ENCODE measurements at places on chromosomes 1 and 21. TPM values are rescaled to one million over a fixed set of nuclear protein-coding genes. Genes with fewer than 3 reads are reported as not detected.

- no peak for DNase-seq
Measured at GRCh38 chr1:206002160-206002559, 1.0 kb downstream of the RAB7B start.

- DNase-seq, result no peak
Measured at GRCh38 chr1:39178541-39179431, 25.7 kb upstream of the MACF1 start.

GRCh38 chr1:34444516-34444915 lies 267.8 kb downstream of the C1orf94 start:
- no peak for DNase-seq

DNA sequence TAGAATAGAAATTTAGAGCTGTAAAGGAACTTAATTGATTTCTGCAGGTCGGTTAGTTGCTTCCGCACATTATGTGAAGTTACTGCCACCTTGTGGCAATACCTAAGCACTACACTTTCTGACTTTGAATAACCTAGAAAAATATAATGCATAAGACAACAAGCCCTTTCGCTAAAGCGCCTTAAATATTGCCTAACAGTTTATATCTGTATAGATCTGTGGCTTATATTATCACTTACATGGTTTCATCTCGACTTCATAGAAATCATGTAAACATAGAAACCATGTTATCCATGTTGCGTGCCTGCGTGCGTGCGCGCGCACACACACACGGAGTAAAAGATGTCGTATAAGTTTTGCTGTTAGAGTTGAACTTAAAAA lies 10.9 kb upstream of the IFI16 start:
- peak; percentile 80 for DNase-seq

DNA sequence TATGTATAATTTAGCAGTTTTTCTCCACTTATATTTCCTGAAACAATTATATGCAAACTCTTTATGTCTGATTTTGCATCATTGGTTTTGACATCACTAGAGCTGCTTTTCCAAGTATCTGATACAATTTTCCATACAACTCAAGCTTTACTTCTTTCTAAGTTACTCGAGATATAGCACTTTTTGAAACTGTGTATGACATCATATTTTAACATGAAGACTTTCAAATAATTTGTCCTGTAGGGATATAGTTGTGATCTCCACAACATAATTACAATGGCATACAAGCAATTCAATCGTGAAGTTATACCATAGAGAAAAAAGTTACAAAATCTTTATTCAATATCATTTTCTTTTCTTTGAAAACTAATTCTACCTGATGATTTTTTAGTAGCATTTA lies 173.0 kb downstream of the LEPR start:
- no peak for DNase-seq

GRCh38 chr1:228416217-228416933 lies at the start of gene TRIM17:
Gene TRIM17, minus strand, starts transcription at chr1:228416861. Its CDS starts 1,789 bp downstream, at chr1:228415072.
- peak; percentile 50 for DNase-seq

DNA sequence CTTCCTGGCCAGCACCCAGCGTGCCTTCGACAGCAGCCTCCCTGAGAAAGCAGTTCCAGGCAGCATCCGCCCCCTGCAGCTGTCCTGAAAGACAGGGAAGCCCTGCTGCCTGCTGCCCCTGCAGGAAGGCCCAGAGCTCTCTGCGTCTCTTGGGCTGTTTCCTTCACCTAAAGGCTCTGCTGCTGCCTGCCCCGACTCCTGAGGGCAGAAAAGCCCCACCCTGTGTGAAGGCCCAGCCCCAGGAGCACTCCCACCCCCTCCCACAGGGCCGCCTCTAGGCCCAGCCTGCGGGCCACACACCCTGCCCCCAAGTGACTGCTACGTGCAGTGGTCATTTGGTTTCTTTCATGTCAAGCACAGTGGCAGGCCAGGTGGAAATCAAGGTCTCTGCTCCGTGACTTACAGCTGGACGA lies 12.4 kb downstream of the RIPK4 start:
- DNase-seq, result no peak

DNA sequence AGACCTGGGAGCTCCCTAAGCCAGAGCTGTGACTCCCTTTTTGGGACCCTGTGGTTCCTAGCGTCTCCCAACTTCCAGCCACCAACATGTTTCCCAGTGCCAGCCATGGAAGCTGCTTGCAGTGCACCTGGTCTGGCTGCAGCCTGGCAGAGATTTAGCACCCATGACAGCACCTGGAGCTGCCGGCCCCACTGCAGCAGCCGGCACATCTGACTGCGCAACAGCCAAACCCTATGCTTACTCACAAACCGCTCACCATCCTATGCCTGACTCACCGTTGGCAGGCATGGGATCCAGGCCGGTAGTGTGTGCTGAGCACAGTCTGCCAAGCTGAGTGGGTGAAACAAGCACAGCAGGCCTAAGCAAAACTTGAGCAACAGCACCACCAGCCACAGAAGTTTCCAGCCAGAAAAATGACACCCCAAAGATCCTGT lies 435.9 kb upstream of the PRMT6 start:
- no peak for DNase-seq

GRCh38 chr1:41245659-41246058 lies 3.6 kb upstream of the SCMH1 start:
- no peak for DNase-seq

DNA sequence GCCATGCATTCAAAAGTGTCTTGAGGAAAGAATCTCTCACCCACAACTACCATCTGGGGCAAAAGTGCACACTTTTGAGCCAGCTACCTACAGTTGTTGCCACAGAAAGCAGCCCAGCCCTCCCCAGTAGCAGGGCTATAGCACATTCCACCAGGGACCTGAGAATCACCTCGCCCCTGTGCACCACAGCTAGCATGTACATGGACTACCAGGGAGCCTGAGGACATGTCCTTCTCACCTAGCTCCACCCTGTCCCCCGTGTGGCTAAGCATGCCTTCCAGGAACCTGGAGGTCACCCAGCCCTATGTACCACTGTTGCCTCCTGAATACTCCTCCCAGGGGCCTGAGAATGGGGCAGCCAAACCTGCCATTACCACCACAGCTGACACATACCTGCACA lies 16.9 kb downstream of the SPRR2G start:
- no peak for DNase-seq

- DNase-seq, result no peak
Measured at GRCh38 chr1:68401506-68401905, 48.2 kb downstream of the RPE65 start.

- peak; percentile 81 for DNase-seq
Measured at GRCh38 chr1:109687641-109688499, at the start of gene GSTM1. Gene GSTM1, plus strand, starts transcription at chr1:109687817. Its CDS starts 57 bp downstream, at chr1:109687874.

The NPHS2 gene
- total RNA-seq, result not detected

The ITLN2 gene
- total RNA-seq, result not detected

The OLIG2 gene
- not detected for total RNA-seq

The TRIM17 gene
- 0.17 TPM for total RNA-seq

The BACE2 gene
- 14.3 TPM for total RNA-seq

The IPO9 gene
- 57.0 TPM for total RNA-seq

The HSD3B1 gene
- not detected for total RNA-seq

The KPNA6 gene
- total RNA-seq, result 54.8 TPM

The DIPK1A gene
- 22.7 TPM for total RNA-seq

The LCE1D gene
- not detected for total RNA-seq

The PRAMEF12 gene
- not detected for total RNA-seq
